ENCODE measurements at places on chromosomes 4 and X. TPM values are rescaled to one million over a fixed set of nuclear protein-coding genes. Genes with fewer than 3 reads are reported as not detected.

DNA sequence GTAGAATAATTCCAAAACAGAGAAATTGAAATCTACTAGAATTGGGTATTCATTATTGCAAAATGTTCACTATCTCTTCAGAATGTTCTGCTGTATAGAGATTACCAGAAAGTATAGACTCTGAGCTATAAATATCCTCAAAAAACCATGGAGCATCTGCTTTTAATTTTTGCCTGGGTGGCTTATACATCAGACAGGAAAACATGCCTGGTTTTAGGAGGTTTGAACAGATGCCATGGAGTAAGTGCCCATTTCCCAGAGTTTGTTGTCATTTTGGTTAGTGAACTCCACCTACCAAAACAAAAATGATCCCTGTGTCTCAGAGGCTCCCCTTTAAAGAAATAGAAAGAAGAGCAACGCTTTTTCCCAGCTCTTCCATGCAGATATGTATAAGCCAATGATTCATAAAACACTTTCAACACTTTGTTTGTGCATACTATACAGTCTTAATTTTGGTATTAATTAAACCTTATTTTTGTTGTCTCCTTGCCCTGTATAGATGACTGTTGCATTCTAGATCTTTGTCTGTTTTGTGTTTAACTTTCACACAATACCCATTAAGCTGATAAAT, 68.7 kb downstream of the MEPE start:
- no peak overlapping the region for H3K4me3 ChIP-seq
- no peaks in the 10 kb centered on the region for H3K4me1 ChIP-seq
- no peak overlapping the region for H3K27ac ChIP-seq
- H3K27me3 ChIP-seq, result no peaks in the 10 kb centered on the region
- no peak for DNase-seq

- no peak overlapping the region for H3K27ac ChIP-seq
- no peak overlapping the region for H3K4me3 ChIP-seq
- no peaks in the 10 kb centered on the region for H3K36me3 ChIP-seq
- peak; percentile 78 for DNase-seq
- peaks cover 4% of the 10 kb centered on the region for H3K4me1 ChIP-seq
Observed at GRCh38 chr4:7073526-7074390, 5.9 kb upstream of the GRPEL1 start.

- H3K4me3 ChIP-seq, result no peak overlapping the region
- no peak overlapping the region for H3K27ac ChIP-seq
- H3K4me1 ChIP-seq, result no peaks in the 10 kb centered on the region
Observed at GRCh38 chrX:78517124-78517523, 142.0 kb downstream of the RTL3 start.

The MFAP3L gene
- total RNA-seq, result 0.31 TPM

The FAM241A gene
- total RNA-seq, result 5.0 TPM

The OPHN1 gene
- total RNA-seq, result 1.4 TPM

The MAPK10 gene
- 0.53 TPM for total RNA-seq

- no peaks in the 10 kb centered on the region for H3K4me1 ChIP-seq
- H3K27ac ChIP-seq, result no peak overlapping the region
- no peak for DNase-seq
Observed at GRCh38 chr4:5101571-5101970, 50.3 kb downstream of the STK32B start.

The SMIM10L2A gene
- total RNA-seq, result 0.18 TPM

GRCh38 chrX:7068939-7069367, 78.6 kb upstream of the STS start:
- no peaks in the 10 kb centered on the region for H3K27me3 ChIP-seq
- DNase-seq, result no peak
- no peak overlapping the region for H3K4me3 ChIP-seq
- 0 out of 3 replicates have a peak, but pooled peaks cover 7% of the 10 kb centered on the region for H3K36me3 ChIP-seq
- H3K4me1 ChIP-seq, result no peaks in the 10 kb centered on the region

The XAGE2 gene
- total RNA-seq, result not detected

DNA sequence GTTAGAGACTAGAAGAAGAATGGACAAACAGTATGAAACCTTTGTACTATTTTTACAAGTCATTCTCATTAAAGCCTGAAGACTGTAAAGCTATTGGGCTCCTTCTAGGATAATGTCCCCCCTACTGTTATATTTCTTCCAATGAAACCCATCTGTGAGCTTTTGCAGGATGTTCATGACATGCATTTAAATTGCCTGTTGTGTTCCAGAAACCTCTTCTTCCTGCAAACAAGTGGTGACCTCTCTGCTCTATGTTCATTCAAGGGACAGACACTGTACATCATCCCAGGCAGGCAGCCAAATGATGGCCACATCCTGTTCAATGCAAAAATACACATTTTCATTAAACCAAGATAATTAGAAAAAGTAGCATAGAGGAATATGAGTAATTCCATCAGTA, 128.0 kb downstream of the C4orf33 start:
- no peak overlapping the region for H3K4me3 ChIP-seq
- DNase-seq, result no peak
- H3K27me3 ChIP-seq, result no peaks in the 10 kb centered on the region
- H3K36me3 ChIP-seq, result no peaks in the 10 kb centered on the region
- H3K27ac ChIP-seq, result no peak overlapping the region

The SLC4A4 gene
- 0.11 TPM for total RNA-seq

- DNase-seq, result no peak
- H3K27ac ChIP-seq, result no peak overlapping the region
- H3K27me3 ChIP-seq, result no peaks in the 10 kb centered on the region
- H3K4me3 ChIP-seq, result no peak overlapping the region
- no peaks in the 10 kb centered on the region for H3K4me1 ChIP-seq
- no peaks in the 10 kb centered on the region for H3K36me3 ChIP-seq
Observed at GRCh38 chr4:174935607-174936006, 17.4 kb downstream of the ADAM29 start.

- no peak overlapping the region for H3K27ac ChIP-seq
- no peak overlapping the region for H3K4me3 ChIP-seq
- H3K4me1 ChIP-seq, result peaks cover 3% of the 10 kb centered on the region
Observed at GRCh38 chr4:177562163-177562562, 119.9 kb upstream of the AGA start.

DNA sequence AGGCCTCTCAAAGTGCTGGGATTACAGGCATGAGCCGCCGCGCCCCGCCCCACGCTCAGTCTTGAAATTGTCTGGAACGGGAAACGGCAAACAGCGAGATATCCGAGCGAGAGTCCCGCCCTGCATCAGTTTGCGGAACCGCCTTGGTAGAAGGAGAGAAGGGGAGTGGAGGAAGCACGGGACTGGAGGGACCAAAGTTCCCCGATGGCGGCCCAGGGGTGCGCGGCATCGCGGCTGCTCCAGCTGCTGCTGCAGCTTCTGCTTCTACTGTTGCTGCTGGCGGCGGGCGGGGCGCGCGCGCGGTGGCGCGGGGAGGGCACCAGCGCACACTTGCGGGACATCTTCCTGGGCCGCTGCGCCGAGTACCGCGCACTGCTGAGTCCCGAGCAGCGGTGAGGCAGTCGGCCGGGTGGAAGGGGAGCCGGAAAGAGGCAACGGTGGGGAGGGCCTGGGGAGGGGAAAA, at the start of gene BST1:
Gene BST1 (plus strand): TSS at position 125 of the 463 bp plus-strand sequence. CDS start 80 bp downstream, at position 205.
- no peak within 1 kb of the TSS for H3K27ac ChIP-seq
- peaks cover 8% of the 10 kb centered on the region for H3K27me3 ChIP-seq
- H3K36me3 ChIP-seq, result no peaks in the 10 kb centered on the region
- DNase-seq, result no peak

- peaks cover 25% of the 10 kb centered on the region for H3K4me1 ChIP-seq
- no peak overlapping the region for H3K4me3 ChIP-seq
- no peaks in the 10 kb centered on the region for H3K27me3 ChIP-seq
- H3K36me3 ChIP-seq, result no peaks in the 10 kb centered on the region
- no peak overlapping the region for H3K27ac ChIP-seq
Observed at GRCh38 chrX:107716816-107717700, 58.5 kb downstream of the TSC22D3 start.

DNA sequence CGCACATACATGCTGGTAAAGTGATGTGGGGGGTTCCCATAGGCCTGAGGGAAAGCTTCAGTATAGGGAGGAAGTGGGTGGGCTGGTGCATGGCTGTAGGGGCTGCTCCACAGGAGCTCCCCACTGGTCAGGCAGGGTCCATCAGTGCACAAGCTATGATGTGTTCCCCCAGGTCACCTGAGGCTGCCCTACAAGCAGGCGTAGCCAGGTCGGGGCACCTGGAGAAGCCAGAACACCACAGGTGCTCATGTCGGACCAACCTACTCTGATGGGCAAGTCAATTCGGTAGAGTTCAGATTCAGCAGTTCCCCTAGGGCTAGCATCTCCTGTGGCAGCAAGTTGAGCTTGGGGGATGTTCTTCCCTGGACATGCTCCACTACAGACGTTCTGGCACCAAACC, 103.3 kb upstream of the EPHA5 start:
- H3K27ac ChIP-seq, result no peak overlapping the region
- no peaks in the 10 kb centered on the region for H3K36me3 ChIP-seq
- no peaks in the 10 kb centered on the region for H3K27me3 ChIP-seq
- H3K4me3 ChIP-seq, result no peak overlapping the region
- no peaks in the 10 kb centered on the region for H3K4me1 ChIP-seq
- DNase-seq, result no peak

The RNF128 gene
- 0.07 TPM for total RNA-seq

The HTR2C gene
- total RNA-seq, result 0.04 TPM

DNA sequence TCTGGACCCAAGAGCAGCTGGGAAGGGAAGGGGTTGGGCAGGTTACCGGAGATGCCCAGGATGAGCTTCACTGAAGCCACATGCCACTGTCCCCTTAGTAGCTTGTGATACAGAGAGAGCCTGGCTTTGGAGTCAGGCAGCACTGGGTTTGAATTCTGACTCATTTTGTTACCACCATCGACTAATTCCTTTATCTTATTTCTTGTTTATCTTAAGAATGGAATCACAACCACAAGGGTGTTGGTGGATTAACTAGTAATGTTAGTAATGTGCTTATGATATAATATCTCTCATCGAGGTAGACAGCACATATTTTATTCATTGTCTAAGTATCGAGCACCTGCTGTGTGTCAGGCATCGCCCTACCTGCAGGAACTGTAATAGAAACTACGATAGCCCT, 17.7 kb upstream of the STX18 start:
- no peaks in the 10 kb centered on the region for H3K4me1 ChIP-seq
- peaks cover 7% of the 10 kb centered on the region for H3K27me3 ChIP-seq
- no peak overlapping the region for H3K27ac ChIP-seq
- no peaks in the 10 kb centered on the region for H3K36me3 ChIP-seq
- no peak for DNase-seq

- H3K27ac ChIP-seq, result no peak overlapping the region
- no peaks in the 10 kb centered on the region for H3K4me1 ChIP-seq
- no peak for DNase-seq
- H3K36me3 ChIP-seq, result no peaks in the 10 kb centered on the region
Observed at GRCh38 chr4:156487107-156487506, 484.5 kb downstream of the PDGFC start.

- no peak overlapping the region for H3K4me3 ChIP-seq
- no peak for DNase-seq
- peaks cover 9% of the 10 kb centered on the region for H3K27me3 ChIP-seq
- no peaks in the 10 kb centered on the region for H3K36me3 ChIP-seq
- H3K27ac ChIP-seq, result no peak overlapping the region
Observed at GRCh38 chrX:24550166-24550565, 85.1 kb downstream of the PDK3 start.

GRCh38 chrX:134634691-134635090, 23.6 kb downstream of the PLAC1 start:
- no peaks in the 10 kb centered on the region for H3K27me3 ChIP-seq
- H3K27ac ChIP-seq, result no peak overlapping the region
- no peak overlapping the region for H3K4me3 ChIP-seq
- no peak for DNase-seq

The UGT2A1 gene
- not detected for total RNA-seq

The F9 gene
- total RNA-seq, result 0.11 TPM

The WDR17 gene
- total RNA-seq, result not detected

GRCh38 chr4:48761286-48761685, 18.8 kb downstream of the FRYL start:
- H3K27ac ChIP-seq, result no peak overlapping the region
- no peaks in the 10 kb centered on the region for H3K27me3 ChIP-seq
- no peaks in the 10 kb centered on the region for H3K36me3 ChIP-seq
- H3K4me3 ChIP-seq, result no peak overlapping the region
- H3K4me1 ChIP-seq, result no peaks in the 10 kb centered on the region

The FAM200B gene
- 25.4 TPM for total RNA-seq

DNA sequence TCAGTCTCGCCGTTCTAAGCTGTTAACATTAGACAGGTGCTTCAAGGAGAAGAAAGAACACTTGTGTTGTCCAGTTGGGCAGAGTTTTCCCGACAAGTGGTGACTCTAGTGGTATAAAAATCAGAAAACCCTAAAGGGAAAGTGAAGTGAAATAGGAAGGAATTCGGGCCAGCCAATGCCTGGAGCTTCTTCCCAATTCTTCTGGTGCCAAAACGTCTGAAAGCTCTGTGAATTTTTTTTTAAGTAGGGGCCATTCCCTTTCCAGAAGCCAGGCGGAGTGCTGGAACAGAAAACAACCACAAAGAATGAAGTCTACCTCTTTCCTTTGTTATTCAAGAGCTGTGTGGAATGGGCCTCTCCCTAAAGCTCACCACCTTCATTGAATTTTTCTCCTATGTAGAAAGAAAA, 43.1 kb upstream of the PPARGC1A start:
- no peaks in the 10 kb centered on the region for H3K36me3 ChIP-seq
- no peaks in the 10 kb centered on the region for H3K4me1 ChIP-seq
- no peaks in the 10 kb centered on the region for H3K27me3 ChIP-seq
- no peak for DNase-seq
- H3K27ac ChIP-seq, result no peak overlapping the region

The PARM1 gene
- 0.07 TPM for total RNA-seq

DNA sequence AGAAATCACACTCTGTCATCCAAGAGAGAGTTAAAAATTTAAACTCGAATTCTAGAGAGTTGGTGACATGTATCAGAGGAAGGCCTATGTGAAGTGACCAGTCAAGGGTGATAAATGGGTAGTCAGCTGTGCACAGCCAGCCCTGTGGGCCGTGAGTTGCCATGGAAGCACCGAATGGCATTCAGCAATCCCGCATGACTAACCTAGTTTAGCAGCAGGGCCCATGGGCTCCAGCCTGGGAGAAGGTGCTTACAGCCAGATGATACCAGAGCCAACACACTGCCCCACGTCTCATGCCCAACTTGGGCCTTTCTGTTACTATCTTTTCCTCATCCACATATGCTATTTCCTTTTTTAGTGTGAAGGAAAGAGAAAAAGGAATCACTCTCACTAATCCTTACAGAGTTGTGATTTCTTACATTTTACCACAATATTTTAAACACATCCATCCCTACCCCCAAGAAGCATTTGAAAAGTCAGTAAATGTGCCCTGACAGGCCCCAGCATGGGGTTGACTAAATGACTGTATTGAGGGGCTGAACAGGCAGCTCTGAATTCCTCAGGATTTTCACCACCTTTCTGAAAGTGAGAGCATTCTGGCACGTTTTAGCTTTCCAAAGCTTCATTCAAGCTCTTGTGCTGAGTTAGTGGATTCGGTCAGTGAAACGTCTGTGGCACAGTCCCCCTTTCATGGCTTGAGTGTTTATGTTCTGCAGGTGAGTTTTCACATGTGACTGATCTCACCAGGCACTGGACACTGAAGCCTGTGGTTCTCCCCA, 104.2 kb downstream of the AFF1 start:
- no peak overlapping the region for H3K4me3 ChIP-seq
- no peak for DNase-seq
- no peaks in the 10 kb centered on the region for H3K36me3 ChIP-seq

- no peak overlapping the region for H3K4me3 ChIP-seq
- no peak overlapping the region for H3K27ac ChIP-seq
- no peaks in the 10 kb centered on the region for H3K27me3 ChIP-seq
- DNase-seq, result no peak
Observed at GRCh38 chrX:118239913-118240698, 105.8 kb upstream of the WDR44 start.
